Iris pigment epithelial cell (primary cell): ENCODE measurements at places on chromosomes 6 and 20.
A peak's percentile ranks its signal among the peaks of the same experiment; 100 is the strongest.

DNA sequence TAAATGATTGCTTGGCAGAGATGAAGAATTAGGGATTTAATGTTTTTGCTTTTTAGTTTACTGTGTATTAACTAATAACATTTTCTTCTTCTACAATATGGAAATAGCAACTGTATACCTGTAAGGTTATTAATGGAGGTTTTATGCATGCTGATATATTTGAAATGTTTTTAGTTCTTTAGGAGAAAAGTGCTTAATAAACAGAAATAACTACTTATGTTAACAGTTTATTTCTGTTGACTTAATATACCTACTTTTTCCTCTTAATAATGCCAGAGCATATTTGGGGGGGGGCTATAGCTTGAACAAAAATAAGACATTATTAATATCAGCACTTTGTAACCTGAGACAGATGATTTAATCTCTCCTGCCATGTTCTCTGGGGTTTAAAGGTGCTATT is 33.6 kb downstream of the PLCB4 start:
- DNase-seq = no peak

DNA sequence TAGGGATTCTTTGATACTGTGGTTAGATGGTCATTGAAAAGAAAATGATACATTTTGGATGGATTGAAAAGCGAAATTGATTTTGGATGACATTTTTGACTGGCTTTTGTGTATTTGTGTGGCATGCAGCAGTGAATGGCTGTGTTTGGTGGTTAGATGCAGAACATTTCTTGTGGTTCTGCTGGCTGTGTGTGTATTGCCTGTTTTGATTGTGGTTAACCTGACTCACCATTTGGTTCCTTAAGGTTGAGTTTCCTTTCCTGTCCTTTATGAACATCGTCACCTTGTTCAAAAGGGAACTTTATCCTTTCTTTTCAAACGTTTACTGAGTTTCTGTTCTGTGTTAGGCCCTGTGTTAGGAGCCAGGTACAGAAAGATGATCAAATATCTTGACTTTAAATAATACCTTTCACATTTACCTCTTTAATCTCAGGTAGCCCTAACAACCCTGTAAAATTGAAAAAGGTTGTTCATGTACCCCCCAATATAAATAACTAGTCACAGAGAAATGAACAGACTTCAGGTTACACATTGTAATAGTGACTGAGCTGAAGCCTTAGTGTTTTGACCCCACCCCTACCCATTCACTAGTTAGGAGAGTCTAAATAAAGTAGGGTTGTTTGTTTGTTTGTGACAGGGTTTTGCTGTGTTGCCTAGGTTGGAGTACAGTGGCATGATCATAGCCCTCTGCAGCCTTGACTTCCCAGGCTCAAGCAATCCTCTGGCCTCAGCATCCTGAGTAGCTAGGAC is 23.8 kb downstream of the ANKS1A start:
- peak; percentile 93 for DNase-seq

GRCh38 chr6:142112451-142113061 is 20.2 kb upstream of the GJE1 start:
- peak; percentile 70 for DNase-seq

- no peak for DNase-seq
Observed at GRCh38 chr20:13166011-13166410, 55.1 kb upstream of the ISM1 start.

- DNase-seq = peak; percentile 47
Observed at GRCh38 chr6:15551798-15552197, 111.0 kb downstream of the DTNBP1 start.

- no peak for DNase-seq
Observed at GRCh38 chr6:83558975-83559374, 46.6 kb downstream of the PRSS35 start.

- peak; percentile 37 for DNase-seq
Observed at GRCh38 chr6:56527934-56528333, 114.8 kb downstream of the DST start.

- peak; percentile 67 for DNase-seq
Observed at GRCh38 chr20:36167902-36168503, 13.5 kb downstream of the EPB41L1 start.

DNA sequence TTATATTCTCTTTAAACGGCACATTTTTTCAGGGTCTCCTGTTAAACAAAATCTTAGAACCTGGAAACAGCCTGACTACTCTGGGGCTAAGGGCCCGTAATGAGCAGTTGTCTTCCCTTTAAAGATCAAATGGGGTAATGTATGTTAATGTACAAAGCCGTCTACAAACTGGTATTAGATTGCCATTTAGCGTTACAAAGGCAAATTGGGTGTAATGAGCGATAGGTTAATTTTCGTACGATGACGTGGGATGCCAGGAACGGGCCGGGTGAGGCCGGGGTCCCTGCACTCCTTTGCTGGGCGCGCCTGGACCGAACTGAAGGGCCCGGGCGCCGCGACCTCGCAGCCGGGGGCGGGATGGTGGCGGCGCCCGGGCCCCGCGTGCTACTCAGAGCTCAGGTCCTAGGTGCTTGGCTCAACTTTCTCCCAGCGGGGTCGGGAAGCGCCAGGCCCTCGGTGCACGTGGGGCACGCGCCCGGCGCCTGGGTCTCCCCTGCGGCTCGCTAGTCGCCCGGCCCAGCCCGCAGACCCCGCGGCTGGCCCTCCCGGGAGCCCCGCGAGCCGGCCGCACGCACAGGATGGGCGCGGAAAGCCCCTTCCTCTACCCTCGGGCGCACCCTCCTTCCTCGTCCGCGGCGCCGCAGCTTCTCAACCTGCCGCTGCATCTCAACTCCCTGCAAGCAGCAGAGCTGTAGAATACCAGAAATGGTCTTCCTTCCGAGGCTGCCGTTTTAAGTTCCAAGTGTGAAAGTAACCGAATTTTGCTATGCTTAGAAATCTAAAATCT is 5.9 kb downstream of the NKX2-4 start:
- DNase-seq = no peak
